ENCODE measurements at places on chromosomes 3 and 15. TPM values are rescaled to one million over a fixed set of nuclear protein-coding genes. Genes with fewer than 3 reads are reported as not detected.

The RPS27L gene
- 173 TPM for total RNA-seq

The STX19 gene
- 20.4 TPM for total RNA-seq

The KPNA1 gene
- total RNA-seq = 57.4 TPM

The LPP gene
- total RNA-seq = 258 TPM

The MUC20 gene
- total RNA-seq = 115 TPM

The PAQR5 gene
- total RNA-seq = 63.6 TPM

The NCBP2 gene
- total RNA-seq = 55.4 TPM

DNA sequence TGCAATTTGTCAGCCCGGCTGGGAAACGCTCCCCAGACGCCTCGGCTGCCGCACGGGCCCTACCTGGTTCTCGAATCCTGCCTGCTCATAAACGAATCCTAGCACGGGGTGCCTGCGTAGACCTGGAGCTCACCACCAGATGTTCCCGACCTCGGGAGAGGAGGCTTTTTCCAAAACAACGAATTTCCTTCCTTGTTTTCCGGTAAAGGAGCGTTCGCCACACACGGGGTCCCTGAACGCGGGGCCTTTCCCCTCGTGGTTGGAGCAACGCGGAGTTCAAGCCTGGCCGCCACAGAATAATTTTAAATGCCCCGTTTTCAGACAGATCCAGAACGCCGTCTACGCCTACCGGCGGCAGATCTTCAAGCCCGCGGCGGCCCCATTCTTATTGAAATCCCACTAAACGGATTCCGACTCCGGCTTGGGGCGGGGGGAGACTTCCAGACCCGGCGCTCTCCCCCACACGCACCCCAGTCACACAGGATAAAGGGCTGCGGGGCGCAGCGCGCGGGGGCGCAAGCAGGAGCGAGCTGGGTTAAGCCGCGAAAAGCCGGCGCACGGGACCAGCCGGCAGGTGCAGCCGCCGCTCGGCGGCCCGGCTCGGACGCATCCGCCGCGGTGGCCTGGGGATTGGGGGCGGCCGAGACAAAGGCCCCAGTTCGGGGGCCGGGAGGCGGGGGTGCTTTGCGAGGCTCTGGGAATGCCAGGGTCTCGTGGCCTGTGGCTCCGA is 895 bp downstream of the GATA2 start:
- DNase-seq = no peak

- peak; percentile 33 for DNase-seq
Measured at GRCh38 chr3:127628788-127629466, at the start of gene PODXL2. Gene PODXL2, plus strand, starts transcription at chr3:127629185. Its CDS starts 35 bp downstream, at chr3:127629220.

DNA sequence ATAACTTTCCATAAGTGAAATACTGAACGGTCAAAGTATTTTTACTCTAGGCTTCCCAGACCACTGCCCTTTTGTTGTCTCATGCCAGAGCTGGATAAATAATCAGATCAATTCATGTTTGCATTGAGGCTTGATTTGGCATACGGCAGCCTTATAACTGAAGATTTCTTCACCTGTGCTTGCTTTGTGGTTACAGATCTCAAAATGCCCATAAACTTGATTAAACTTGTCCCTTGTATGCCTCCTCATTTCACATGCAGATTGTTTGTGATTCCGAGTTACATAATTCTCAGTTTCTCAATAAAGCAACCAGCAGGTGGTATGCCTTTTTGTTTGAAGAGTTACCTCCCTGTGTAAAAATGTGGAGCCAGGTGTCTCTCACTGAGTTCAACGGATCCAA is 211.4 kb upstream of the LRIG1 start:
- DNase-seq = no peak

DNA sequence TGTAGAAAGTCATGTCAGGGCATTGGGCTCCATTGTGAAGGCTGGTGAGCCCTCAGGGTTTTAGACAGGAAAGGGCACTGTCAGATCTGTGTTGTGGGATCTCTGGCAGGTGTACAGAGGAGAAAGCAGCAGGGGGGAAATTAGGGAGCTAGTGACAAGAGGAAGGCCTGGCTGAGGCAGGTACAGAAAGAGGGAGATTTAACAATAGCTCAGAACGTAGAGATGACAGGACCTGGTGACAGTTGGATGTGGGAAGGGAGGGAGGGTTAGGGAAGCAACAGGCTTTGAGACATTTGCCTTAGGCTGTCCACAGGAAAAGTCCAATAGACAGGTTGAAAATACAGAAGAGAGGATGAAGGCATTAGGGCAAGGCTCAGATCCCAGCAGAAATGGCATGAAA is 288.1 kb downstream of the EPHB1 start:
- no peak for DNase-seq

GRCh38 chr3:24387000-24387399 is 107.7 kb downstream of the THRB start:
- no peak for DNase-seq

DNA sequence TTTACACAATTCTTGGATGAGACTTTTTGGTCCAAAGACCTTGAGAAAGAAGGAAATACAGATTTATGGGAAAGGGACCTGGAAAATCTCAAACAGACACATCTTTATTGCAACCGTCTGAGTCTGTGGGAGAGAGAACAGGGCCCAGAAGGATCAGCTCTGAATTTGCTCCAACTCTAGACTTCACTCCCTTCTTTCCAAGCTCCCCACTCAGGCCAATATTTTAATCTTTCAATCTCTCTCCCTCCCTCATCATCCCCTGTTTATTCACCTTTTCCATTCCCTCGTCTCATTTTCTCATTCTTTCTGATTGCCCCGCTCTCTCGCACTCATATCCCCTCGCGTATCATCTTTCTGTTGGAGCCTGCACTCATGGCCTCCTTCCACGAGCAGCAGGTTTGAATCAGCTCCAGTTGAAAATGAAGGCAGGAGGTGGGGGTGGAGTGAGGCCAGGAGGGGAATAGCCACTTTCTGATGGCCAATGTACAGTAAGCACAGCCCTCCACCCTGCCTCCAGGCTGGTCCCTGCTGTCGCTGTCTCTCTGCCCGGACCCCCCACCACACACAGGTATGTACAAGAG is 63.6 kb upstream of the BOC start:
- DNase-seq = no peak

DNA sequence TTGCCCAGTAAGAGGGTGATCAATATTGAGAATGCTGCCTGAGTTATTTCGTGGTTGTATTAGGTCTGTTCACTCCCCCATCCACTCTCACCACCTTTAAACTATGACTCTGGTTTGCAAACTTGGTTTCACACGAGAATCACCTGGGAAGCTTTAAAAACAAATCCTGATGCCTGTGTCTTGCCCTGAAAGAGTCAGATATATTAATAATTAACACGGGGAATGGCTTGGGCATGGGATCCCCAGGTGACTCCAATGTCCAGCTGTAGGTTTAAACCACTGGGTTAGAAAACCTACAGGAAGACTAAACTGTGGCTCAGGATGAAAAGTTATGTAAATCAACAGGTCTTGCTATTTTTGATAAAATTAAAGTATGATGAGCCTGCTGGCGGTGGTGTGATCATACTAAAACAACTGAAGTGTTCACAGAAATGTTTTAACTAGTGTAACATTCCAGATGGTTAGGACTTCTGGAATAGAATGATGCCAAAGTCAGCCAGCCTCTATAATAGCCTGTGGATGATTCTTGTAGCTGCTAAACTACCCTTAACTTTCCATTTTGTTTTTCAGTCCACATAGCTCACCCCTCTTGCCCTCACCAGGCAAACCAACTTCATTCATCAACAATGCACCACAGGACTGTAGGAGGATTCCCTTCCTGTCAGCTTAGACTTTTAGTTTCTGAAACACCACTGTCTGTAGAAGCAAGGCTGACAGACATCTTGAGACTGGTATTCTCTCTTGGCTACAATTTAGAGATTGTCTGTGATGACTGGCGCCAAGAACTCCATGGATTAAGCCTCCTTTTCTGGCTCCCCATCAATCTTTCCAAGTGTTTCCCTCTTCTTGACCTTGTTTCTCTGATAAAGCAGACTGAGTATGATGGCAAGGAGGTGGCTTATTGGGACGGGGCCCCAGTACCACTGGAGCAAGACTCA is 119.1 kb upstream of the ADAMTS9 start:
- no peak for DNase-seq

GRCh38 chr3:16455001-16455400 is 58.5 kb downstream of the RFTN1 start:
- DNase-seq = no peak

DNA sequence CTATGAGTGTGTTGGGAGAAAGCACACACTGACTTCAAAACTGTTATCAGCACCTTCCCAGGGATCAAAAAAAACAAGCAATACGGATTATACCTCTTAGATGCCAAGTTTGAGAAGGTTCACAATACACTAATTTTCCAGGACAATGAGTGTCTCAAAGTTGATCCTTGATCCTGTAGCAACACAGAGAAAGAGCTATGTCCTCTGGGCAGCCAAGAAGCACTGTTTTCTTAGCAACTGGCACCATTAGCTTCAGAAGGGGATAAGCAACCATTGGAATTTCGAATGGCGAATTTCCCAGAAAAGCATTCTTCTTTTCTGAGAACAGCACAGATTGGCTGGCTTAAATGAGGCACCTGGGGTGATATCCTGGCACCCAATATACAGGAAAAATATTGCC is 270.3 kb upstream of the RORA start:
- DNase-seq = no peak

DNA sequence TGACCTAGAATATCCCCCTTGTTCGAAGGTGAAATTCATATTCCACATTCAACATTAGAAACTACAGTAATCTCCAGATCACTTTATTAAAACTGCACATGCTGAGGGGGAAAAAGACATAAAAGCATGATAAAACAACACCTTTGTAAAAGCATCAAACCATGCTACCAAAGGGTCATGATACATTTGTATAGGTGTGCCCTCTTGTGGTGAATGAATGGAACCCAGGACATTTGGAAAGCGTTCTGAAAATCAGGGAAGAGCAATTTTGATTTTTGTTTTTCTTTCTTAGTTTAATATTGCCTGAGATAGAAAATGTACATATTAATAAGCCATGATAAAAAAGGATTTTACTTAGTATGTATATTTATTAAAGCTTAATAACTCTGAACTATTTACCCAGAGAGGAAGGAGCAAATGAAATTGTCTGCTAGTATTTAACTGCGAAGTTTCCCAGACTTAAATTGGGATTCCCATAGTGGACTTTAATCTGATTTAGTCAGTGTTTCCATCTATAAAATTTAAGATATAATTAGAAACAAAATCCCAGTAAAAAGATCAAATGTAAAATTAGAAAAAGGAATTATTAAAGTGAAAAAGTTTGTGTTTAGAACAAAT is 105.8 kb upstream of the ARL6 start:
- no peak for DNase-seq

DNA sequence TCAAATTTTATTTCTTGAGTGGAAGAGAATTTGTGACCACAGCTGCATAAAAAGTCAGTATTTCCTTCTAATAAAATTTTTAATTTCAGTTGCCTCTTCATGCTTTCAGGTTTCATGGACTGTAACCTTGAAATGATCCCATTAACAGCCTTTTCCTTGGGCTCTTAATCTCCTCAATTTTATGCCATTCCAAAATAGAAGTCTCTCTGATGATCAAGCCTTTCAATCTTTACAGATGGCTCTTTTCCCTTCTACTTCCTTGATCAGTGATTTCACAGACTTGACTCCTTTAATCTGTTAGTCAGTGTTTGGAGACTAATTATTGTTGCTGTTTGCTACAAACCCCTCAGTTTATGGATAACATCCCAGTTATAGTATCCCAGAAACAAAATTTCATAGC is 11.9 kb downstream of the TSC22D2 start:
- no peak for DNase-seq

Measured in left colon (tissue), 2 donors.